ENCODE measurements at places on chromosomes 4 and X.

DNA sequence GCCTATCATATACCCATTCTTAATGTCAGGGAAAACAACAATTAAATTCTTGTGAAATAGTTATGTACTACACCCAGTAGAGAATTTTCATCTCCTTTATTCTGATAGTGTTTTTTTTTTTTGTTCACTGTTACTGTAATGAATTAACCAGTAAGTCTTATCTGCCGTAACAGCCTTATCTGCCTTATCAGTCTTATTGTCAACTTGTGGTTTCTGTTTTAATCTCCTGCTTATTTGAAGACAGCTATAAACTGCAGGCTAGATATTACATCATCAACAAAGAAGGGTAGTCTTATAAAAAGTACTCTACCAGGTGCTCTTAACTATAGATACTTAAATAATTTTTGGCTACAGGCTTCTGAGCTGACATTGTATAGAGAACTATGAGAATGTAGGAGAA is 79.5 kb downstream of the MAGEB5 start:
- no peak for DNase-seq

DNA sequence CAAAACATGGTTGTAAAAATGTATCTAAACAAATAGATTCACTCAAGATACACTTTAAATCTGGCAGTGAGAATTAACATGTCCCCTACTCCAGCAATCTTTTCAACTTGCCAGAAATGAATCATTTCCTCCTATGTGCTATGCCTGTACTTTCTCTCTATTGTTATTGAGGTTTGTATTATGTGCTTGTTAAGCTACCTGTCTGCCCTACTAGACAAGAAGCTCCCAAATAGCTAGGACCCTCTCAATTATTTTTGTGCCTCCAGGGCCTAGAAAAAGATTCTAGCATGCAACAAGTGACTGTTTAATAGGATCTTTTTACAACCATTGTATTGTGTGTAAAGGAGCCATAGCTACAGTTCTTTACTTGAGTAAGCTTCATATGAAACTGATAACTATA is 3.5 kb upstream of the SAP30 start:
- no peak for DNase-seq

- DNase-seq: no peak
These were observed 398.2 kb upstream of the SPANXN1 start for GRCh38 chrX:144849141-144849540.

- DNase-seq: no peak
These were observed 212.1 kb upstream of the ATP6AP2 start for GRCh38 chrX:40368611-40369061.

DNA sequence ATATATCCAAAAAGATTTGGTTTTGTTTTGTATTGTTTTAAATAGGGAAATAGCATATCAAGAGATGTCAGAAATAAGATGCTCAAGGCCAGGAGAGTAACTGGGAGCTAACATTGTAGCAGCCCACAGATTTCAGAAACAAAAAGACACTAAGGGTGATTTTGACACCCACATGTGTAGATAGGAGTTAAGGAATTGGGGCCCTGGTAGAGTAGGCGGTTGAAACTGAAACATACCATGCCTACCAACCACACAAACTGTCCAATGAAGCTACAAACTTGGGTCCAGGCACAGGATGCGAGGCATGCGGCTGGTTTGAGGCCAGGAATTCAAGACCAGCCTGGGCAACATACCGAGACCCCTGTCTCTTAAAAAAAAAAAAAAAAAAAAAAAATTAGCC is 6.3 kb upstream of the HSPA4L start:
- no peak for DNase-seq

- DNase-seq: peak; percentile 5
These were observed 79.4 kb downstream of the SYNPO2 start for GRCh38 chr4:118968005-118968404.

DNA sequence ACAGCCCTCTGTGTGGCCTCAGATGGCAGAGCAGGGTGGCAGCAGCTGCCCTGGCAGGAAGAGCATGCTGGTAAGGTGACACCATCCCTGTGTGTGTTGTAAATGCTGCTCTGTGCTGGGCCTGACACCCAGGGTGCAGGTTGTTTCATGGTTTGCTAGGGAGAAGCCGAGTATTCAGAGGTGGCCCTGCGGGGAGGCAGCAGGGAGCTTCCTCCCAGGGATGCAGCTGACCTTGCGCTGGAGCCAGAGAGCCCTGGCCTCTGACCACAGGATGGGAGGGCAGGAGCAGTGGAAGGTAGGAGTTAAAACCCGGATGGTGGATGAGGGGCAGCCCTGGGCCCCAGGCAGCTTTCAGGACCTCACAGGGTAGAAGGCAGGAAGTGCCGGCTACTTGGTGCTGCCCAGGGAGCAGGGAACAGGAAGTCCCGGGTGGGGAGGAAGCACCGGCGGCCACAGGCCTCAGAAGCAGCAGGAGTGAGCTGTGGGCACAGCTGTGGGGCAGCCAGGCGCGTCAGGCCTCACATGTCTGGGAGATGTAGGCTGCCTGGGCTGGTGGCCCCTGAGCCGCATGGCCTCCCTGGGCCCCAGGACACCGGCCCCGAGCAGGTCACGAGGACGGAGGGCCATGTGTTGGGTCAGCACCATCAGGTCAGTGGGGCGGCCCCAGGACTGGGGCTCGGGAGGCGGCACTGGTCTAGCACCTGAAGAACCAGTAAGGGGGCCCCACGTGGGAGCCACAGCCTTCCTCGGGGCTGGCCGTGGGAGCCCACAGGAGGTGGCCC is 19.1 kb downstream of the SH3BP2 start:
- DNase-seq: peak; percentile 66

DNA sequence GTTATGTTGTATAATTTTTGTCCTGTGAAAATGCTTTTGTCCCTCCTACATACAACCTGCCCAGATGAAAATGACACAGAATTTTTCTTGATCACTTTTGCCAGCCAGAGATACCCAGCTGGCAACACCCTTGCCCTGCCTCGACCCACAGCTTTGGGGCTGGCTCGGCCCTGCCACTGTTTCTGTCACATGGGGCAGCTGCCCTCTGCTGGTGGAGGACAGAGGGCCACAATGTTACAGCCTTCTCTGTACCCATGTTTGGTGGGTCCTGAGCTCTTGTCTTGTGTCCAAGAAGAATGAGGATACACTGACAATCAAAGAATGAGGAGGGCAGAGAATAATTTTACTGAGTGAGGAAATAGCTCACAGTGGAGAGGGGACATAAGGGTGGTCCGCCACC is 31.1 kb downstream of the BMP15 start:
- no peak for DNase-seq

DNA sequence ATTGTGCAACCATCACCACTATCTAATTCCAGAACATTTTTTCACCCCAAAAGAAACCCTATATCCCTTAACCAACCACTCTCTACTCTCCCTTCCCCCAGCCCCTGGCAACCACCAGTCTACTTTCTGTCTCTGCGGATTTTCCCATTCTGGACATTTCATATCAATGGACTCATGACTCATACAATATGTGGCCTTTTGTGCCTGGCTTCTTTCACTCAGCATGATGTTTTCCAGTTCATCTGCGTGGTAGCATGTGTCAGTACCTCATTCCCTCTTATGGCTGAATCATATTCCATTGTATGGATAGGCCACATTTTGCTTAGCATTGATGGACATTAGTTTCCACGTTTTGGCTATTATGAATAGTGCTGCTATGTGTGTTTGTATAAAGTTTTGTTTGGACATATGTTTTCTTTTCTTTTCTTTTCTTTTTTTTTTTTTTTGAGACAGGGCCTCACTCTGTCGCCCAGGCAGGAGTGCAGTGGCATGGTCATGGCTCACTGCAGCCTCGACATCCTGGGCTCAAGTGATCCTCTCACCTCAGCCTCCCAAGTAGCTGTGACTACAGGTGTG is 335.4 kb downstream of the BCOR start:
- no peak for DNase-seq

GRCh38 chrX:14290335-14290734 is 239.0 kb upstream of the GLRA2 start:
- DNase-seq: no peak

- DNase-seq: no peak
These were observed 103.3 kb upstream of the RBPJ start for GRCh38 chr4:26217481-26217880.

DNA sequence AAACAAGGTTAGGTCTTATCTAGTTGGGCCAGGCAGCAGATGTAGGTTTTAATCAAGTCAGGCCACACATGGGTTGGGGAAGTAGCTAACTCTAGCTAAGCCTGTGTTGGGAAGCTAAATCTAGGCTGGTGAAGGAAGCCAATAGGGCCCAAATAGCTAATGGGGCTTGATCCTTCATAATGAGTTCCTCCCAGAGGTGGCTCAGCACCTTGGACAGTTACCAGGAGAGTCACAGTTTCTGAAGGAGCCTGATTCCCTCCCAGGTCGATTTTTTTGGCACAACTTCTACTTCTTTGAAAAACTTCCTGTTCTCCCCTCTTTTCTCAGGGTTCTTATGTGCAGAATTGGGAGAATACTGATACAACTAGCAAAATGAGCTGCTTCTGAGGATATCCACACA is 242.5 kb upstream of the PRPS2 start:
- DNase-seq: no peak

GRCh38 chr4:65250916-65251315 is 419.4 kb downstream of the EPHA5 start:
- DNase-seq: no peak

DNA sequence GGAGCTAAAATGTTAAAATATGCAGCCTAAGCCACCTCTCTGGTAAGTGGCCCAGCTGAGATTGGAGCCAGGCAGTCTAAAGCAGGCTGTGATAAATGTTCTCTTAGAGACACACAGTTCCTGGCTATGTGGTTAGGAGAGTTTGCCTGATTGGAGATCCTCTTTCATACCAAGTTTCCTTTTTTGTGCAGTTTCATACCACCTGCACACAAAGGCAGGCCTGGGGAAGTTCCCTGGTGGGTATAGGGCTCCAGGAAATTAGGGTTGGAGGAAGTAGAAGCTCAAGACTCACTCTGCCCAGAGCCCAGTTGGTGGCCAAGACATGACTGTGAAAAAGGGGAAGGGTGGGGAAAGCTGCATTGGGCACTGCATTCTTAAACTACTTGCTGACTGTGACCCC is 16.9 kb downstream of the CYBB start:
- peak; percentile 66 for DNase-seq

DNA sequence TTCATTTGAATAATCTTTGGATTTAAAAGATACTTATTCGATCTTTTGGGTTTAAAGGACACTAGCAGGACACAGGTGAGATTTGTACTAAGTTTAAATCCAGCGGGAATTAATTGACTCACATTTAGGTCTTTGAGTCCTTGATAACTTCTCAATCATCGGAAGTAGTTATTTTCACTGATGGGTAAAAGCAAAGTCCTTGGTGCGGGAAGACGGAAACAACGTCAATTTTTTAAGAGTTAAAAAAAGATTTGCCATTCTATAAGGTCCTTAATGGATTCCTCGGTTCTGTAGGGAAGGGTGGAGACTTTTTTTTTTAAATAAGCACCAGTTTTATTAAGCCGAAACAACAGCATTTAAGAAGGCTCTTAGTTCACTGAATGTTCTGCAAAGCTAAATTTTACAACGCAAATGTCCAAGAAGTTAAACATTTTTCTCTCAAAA is 2.9 kb downstream of the TMSB4X start:
- DNase-seq: no peak

DNA sequence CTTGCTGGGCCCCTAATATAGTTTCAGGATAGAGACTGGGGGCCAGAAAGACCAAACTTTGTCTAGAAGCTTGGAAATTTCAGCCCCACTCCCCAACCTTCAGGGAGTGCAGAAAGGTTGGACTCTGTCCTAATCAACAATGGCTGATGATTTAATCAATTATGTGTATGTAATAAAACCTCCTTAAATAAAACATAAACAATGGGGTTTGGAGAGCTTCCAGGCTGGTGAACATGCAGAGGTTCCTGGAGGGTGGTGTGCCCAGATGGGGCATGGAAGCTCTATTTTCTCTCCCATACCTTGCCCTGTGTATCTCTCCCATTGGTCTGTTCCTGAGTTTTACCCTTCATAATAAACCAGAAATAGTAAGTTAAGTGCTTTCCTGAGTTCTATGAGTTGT is 174.2 kb downstream of the GC start:
- no peak for DNase-seq

GRCh38 chr4:151882072-151882803 is 121.4 kb upstream of the GATB start:
- DNase-seq: no peak

DNA sequence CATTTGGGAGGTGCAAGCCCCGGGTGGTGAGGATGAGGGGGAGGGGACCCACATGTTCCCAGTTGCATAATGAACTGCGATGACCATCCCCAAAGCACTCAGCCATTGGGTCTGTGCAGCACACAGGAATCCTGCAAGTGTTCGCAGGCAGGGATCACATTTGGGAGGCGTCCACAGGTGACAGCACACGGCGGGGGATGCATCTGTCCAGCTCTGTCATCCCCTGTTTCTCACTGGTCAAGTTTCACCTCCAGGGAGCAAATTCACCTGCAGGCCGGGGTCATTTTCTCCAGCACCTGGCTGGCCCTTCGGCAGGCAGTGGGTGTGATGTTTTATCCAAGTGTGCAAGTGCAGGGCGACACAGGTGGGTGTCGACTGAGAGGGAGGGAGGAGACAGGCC is 33.3 kb upstream of the SORCS2 start:
- no peak for DNase-seq

DNA sequence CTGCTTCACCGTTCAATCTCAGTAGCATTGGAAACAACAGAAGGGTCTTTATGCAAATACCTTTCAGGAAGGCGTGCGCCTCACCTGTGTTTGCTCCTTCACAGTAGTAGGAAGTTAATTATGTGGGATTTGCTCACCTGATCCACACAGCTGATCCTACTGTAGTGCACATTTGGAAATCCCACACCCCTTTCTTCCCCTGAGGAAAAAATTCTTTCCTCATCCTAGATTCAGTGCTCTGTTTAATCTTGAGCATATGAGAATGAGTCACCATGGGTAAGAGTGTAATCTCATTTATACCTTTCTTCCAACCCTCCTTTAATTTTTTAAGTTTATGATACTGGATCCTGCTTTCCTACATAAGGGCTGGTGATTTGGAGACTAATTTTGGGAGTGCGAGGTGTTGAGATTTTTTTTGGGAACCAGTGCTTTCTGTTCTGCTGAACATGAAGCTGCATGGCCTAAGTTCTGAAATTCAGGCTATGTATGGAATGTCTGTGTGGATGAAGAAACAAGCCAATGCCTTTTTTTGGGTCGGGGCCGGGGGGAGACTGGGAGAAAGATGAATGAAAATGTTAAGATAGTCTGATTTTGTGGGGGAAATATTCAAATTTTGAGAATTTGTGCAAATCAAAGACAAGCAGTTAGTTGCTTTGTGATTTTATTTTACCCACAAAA is 19.0 kb downstream of the GAB1 start:
- DNase-seq: no peak

DNA sequence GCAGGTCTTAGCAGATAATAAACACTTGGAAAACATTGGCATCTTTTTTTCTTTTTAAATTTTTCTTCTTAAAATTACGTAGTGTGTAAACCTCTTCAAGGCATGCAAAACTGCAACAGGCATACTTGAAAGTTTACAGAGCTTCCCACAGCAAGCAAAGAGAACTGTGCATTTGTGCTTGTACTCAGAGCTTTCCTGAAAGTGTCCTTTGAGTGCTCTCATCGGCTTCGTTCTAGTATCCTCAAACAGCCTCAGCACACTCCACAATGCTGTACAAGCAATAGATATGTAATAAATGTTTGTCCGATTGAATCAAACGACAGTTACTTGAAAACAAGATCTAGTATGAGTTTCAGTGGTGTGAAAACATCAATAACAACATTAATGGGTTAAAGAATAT is 227.5 kb downstream of the PAPSS1 start:
- no peak for DNase-seq

- no peak for DNase-seq
These were observed 84.0 kb upstream of the ATP6AP2 start for GRCh38 chrX:40496728-40497127.
